ENCODE measurements at places on chromosomes 11 and 22. TPM values are rescaled to one million over a fixed set of nuclear protein-coding genes. Genes with fewer than 3 reads are reported as not detected.

DNA sequence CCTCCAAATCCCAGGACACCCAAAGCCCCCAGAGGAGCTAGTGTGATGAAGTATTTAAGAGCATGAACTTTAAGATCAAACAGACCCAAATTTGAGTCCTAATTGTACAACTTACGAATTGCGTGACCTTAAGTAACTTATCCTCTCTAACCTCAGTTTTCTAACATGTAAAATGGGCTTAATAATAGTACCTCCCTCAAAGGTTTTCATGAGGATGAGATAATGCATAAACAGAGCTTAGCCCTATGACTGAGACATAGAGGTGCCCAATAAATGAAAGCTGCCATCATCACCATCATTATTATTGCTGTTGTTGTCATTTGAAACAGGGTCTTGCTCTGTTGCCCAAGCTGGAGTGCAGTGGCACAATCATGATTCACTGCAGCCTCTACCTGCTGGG is 9.2 kb downstream of the SCN2B start:
- no peak for DNase-seq

DNA sequence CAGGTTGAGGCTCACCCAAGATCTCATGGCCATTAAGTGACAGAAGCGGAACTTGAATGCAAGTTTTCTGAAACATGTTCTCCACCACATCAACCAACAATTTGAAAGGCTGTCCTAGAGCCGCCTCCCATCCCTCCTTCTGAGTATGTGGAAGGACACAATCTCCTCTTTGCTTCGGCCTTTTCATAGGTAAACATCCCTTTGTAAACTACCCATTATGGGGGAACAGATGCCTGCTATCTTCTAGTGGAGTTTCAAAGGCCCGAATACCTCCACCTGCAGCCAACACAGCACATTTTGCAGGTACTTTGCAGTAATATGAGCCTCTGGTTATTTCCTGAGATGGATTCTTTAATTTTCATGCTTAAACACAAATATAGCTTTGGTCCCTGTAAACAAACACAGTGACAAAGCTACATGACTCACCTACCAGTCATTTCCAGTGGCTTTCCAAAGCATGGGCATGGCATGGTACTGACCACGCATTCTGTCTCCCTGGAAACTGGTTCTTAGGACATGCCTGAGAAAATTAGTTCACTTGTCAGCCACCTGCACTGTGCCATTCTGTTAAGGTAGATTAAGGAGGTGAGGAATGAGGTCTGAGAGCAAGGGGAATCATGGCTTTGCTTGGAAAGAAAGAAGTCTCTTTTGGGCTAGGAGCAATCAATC is 60.2 kb downstream of the EHF start:
- no peak for DNase-seq

DNA sequence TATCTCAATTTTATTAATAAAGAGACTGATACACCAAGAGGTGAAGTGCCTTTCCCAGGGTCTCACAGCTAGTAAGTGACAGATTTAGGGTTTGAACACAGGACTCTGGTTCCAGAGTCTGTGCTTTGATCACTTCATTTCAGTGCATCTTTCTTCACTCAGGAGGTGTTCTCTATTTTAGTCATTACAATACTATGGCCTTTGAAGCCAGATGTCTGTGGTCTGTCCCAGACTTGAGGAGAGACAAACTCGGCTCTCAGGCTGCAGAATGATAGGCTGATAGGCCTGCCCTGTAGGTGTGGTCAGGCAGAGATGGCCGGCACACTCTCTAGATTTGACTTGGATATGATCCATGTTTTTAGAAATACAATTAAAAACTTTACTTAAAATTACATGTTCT is 478.5 kb upstream of the CCDC90B start:
- DNase-seq = no peak

GRCh38 chr11:123653827-123654565 is 428 bp downstream of the SCN3B start:
- DNase-seq = no peak

GRCh38 chr11:1486054-1486825 is at the start of gene MOB2:
TSS of gene MOB2 (minus strand) at chr11:1486779. CDS start at chr11:1486556, 223 bp downstream.
- DNase-seq = no peak

YPEL4 gene
- 0.24 TPM for total RNA-seq

CLCF1 gene
- 7.8 TPM for total RNA-seq

SPA17 gene
- total RNA-seq = 4.7 TPM

KRTAP5-11 gene
- not detected for total RNA-seq

Data from osteocyte (in vitro differentiated cells).